ENCODE measurements at places on chromosomes 16 and 17. TPM values are rescaled to one million over a fixed set of nuclear protein-coding genes. Genes with fewer than 3 reads are reported as not detected.

The TCAP gene
- polyA plus RNA-seq, result 1.7 TPM

The SF3B3 gene
- 92.9 TPM for polyA plus RNA-seq

DNA sequence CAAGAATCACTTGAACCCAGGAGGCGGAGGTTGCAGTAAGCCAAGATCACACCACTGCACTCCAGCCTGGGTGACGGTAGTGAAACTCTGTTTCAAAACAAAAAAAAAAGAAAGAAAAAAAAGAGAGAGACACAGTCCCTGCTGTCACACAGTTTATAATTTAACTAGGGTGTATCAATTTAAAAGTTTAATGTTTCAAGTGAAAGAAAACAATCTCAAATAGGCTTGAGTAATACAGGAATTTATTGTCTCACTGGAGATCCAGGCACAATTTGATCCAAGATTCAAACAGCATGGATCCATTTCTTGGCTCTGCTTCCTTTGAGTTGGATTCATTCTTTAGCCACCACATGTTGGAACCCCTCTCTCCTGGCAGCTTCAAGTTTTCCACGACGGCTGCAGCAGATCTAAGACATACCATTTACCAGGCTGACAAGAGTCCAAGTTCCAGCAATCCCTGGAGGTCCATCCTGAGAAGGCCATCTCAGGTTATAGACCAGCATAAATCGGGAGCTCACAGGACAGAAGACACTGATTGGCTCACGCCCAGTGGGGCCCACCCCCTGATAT lies 97.5 kb downstream of the YPEL2 start:
- peaks cover 21% of the 10 kb centered on the region for H3K4me1 ChIP-seq
- H3K4me3 ChIP-seq, result no peak overlapping the region
- no peaks in the 10 kb centered on the region for H3K27me3 ChIP-seq
- no peak for DNase-seq
- H3K36me3 ChIP-seq, result no peaks in the 10 kb centered on the region

- H3K36me3 ChIP-seq, result no peaks in the 10 kb centered on the region
- no peak overlapping the region for H3K4me3 ChIP-seq
- DNase-seq, result no peak
Measured at GRCh38 chr16:89360760-89361435, 129.5 kb downstream of the ANKRD11 start.

- no peaks in the 10 kb centered on the region for H3K4me1 ChIP-seq
- H3K4me3 ChIP-seq, result no peak overlapping the region
- no peak for DNase-seq
- no peaks in the 10 kb centered on the region for H3K27me3 ChIP-seq
- H3K36me3 ChIP-seq, result no peaks in the 10 kb centered on the region
Measured at GRCh38 chr16:7555459-7555858, 222.8 kb downstream of the RBFOX1 start.

The C17orf107 gene
- polyA plus RNA-seq, result 2.5 TPM

DNA sequence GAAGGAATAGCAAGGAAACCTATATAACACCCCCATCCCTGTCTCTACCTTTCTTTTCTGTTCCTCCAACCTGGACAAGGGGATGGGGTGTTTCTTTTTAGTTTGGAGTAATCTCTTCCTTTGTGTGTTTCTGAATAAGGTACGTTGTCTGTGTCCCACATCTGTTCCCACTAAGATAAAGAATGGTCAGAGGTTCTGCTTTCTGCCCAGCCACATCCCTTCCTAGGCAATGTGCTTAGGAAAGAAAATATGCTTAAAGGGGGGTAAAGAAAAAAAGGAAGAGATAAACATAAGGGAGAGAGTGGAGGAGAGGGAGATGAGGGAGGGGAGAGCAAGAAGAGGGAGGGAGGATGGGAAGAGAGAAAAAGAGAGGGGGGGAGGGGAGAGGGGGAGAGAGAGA lies 35.1 kb downstream of the SLC6A2 start:
- H3K27ac ChIP-seq, result no peak overlapping the region
- H3K4me1 ChIP-seq, result no peaks in the 10 kb centered on the region
- H3K4me3 ChIP-seq, result no peak overlapping the region
- DNase-seq, result no peak

The MARF1 gene
- polyA plus RNA-seq, result 17.5 TPM

DNA sequence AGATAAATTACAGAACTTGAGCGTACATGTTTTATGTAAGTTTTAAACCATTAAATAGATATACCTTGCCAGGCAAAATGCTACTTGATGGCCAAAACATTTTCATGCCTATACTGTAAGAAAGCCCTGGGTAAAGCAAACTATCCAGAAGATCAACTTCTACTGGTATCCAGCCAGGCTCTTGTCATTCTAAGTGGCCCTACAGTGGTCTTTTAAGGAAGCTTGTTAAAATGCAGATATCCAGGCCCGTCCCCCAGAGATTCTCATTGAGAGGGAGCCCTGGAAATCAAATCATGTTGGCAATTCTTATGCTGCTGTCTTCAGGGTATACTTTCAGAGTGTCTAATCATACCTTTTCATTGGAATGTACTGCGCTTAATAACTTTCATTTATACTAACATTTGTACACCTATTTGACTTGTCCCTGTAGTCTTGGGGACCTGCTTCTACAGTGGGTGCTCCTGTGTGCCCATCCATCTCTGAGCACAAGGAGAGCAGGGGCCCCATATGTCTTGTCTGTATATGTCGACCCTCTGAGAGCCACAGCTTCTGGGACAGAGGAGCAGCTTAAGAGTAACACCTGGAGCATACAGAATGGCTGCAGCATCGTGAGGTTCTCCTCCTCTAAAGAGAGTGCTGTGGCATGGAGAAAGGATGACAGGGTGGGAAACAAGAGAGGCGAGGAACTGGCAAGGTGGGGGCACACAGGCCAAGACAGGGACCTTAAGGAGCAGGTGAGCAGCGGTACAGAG lies 43.6 kb upstream of the ANKFY1 start:
- no peak overlapping the region for H3K27ac ChIP-seq
- no peaks in the 10 kb centered on the region for H3K36me3 ChIP-seq
- H3K4me3 ChIP-seq, result no peak overlapping the region
- no peaks in the 10 kb centered on the region for H3K27me3 ChIP-seq
- no peaks in the 10 kb centered on the region for H3K4me1 ChIP-seq

DNA sequence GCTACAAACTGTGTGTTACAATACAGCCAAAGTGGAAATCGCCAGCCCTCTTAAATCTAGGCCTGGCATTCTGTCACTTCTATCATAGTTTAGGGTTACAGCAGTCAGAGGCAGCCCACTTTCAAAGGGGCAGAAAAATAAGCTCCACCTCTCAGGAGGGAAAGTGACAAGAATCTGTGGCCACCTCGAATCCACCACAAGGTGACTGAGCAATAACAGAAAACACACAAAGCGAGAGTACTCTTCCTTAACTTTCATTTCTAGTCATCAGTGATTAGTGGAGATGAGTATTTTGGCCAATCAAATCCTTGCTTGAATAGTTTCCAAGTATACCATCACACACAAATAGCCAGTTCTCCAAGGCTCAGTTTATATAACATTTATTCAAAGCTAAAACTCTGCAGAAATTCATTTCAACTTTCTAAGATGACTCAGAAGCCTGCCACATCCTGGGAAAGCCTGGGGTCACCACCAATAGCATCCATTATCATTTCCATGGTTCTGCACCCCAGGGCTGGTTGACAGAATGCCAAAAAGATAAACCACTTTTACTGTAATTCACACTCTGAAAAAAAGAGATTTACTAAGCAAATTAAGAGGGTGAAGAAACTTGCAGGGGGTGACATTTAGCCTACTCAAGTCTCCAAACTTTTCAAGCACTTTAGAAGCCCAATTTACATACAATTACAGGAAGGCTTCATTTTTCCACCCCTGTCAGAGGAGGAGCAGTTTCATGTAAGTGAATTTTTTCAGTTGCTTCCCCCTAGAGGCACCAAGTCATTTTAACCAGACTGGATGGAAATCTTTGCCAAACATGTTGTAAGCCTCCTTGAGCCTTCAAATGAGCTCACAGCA lies 66.8 kb downstream of the SALL1 start:
- H3K27me3 ChIP-seq, result no peaks in the 10 kb centered on the region
- DNase-seq, result no peak
- H3K27ac ChIP-seq, result no peak overlapping the region
- no peaks in the 10 kb centered on the region for H3K4me1 ChIP-seq

The UTS2R gene
- not detected for polyA plus RNA-seq

GRCh38 chr17:10754109-10754508 lies 24.3 kb upstream of the TMEM220 start:
- no peak overlapping the region for H3K27ac ChIP-seq
- H3K36me3 ChIP-seq, result no peaks in the 10 kb centered on the region
- no peaks in the 10 kb centered on the region for H3K27me3 ChIP-seq
- no peak overlapping the region for H3K4me3 ChIP-seq

- H3K4me1 ChIP-seq, result peaks cover 4% of the 10 kb centered on the region
- peaks cover 11% of the 10 kb centered on the region for H3K36me3 ChIP-seq
- no peak for DNase-seq
- no peaks in the 10 kb centered on the region for H3K27me3 ChIP-seq
- H3K4me3 ChIP-seq, result no peak overlapping the region
- no peak overlapping the region for H3K27ac ChIP-seq
Measured at GRCh38 chr16:56947604-56947995, 14.2 kb upstream of the CETP start.

DNA sequence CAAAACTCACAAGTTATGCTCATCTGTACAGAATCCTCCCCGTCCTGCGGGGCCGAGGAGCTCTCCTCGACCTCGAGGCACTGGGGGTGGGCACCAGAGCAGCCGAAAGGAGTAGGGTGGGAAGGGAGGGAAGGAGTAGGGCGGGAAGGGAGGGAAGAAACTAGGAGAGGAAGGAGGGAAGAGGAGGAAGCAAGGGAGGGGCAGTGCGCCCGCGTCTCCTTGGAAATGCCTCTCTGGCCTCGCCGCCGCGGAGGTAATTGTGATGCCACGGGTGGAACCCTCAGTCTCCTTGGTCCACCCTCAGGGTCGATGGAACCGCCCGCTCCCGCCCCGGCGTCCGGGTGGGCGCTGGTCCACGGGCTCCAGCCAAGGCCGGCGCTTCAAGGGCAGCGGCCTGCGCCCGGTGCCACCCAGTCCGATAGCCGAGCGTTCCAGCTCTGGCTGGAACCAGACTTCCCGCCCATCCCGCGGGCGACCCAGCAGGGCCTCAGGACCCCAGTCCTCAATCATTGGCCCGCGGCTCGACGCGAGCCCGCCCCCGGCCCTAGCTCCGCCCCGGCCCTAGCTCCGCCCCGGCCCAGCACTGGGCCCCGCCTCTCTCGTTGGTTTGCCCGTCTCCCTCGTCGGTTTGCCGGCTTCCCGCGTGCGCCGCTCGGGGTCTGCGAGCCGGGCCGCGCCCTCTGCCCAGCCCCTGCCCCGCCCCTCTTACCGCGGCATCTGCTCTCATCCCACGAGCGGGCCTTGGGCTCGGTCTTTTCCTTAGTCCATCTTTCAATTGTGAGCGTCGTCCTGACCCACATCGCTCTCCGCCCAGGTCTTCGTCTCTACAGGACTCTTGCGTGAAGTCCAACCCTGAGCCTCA lies 596 bp downstream of the PROCA1 start:
- H3K27me3 ChIP-seq, result no peaks in the 10 kb centered on the region
- peaks cover 15% of the 10 kb centered on the region for H3K36me3 ChIP-seq
- peak; percentile 99 for DNase-seq
- H3K4me3 ChIP-seq, result peak overlapping the region; percentile 73
- peaks cover 1% of the 10 kb centered on the region for H3K4me1 ChIP-seq

DNA sequence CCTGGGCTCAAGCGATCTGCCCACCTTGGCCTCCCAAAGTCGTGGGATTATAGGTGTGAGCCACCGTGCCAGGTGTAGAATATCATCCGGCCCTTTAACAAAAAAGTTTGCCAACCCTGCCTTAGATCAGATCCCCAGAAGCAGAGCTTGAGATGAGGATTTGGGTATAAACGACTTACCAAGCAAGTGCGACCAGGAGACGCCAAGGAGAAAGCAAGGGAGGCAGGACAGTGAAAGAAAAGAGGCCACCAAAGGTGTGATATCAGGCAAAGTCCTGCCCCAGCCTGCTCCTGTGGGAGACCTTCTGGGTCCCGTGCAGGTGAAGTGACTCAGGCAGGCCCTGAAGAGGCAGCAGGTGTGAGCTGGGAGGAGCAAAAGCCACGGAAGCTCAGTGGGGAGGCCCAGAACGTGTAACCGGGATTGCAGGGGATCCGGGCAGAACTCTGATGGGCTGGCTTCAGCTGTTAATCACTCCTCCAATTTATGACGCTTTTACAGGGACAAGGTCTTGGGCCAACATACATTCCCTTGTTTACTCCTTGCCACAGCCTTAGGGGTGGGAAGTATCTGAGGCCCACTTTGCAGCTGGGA lies 14.1 kb upstream of the CALB2 start:
- no peaks in the 10 kb centered on the region for H3K27me3 ChIP-seq
- no peak overlapping the region for H3K27ac ChIP-seq
- DNase-seq, result no peak

The MYH8 gene
- 0.30 TPM for polyA plus RNA-seq

GRCh38 chr17:76934561-76935320 lies 66.5 kb downstream of the MGAT5B start:
- H3K27me3 ChIP-seq, result no peaks in the 10 kb centered on the region
- no peaks in the 10 kb centered on the region for H3K36me3 ChIP-seq
- no peaks in the 10 kb centered on the region for H3K4me1 ChIP-seq

The LRRC36 gene
- 3.1 TPM for polyA plus RNA-seq

DNA sequence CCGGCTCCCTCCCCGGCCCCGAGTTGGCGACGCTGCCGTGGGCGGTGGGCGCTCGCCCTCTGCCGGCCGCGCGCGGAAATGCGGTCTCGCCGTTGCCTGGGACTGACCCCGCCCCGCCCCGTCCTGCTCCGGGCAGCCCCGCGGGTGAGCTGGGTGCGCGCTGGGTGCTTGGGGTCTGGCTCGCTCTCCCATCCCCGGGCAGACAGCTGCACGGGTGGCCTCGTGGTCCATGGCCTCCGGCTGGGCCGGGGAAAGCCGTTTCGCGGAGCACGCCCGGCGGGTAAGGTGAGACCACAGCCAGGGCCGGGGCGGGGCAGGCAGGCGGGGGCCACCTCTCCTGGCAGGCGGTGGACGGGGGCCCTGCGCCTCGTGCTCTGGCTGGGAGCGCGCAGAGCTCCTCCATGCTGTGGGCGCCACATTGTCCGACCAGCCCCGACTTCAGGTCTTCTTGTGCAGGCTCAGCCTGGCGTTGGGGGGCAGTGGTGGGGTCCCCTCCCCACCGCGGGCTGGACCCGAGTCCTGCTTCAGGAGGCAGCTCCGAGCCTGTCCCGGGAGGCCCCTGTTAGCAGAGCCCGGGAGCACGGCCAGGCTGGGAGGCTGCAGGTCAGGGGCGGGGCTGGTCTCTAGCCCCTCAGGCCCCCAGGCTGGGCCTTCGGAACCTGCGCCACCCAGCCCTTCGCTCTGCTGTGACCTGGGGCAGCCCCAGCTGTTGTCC lies 7.0 kb upstream of the C1QTNF8 start:
- no peaks in the 10 kb centered on the region for H3K4me1 ChIP-seq
- H3K27ac ChIP-seq, result no peak overlapping the region
- no peaks in the 10 kb centered on the region for H3K36me3 ChIP-seq
- DNase-seq, result no peak
- H3K27me3 ChIP-seq, result no peaks in the 10 kb centered on the region
- no peak overlapping the region for H3K4me3 ChIP-seq
